Neural cell (in vitro differentiated cells): ENCODE measurements at places on chromosomes 13 and 19. TPM values are rescaled to one million over a fixed set of nuclear protein-coding genes. Genes with fewer than 3 reads are reported as not detected.

The PSG5 gene
- polyA plus RNA-seq = not detected in 2 replicates

The IZUMO2 gene
- polyA plus RNA-seq = not detected in 2 replicates

The C19orf85 gene
- polyA plus RNA-seq = 0.19 and 3.0 TPM in 2 replicates

The KCNC3 gene
- 0.97 and 1.1 TPM in 2 replicates for polyA plus RNA-seq

The TMIGD2 gene
- not detected in 2 replicates for polyA plus RNA-seq

The SLC25A42 gene
- polyA plus RNA-seq = 22.7 and 25.3 TPM in 2 replicates

The RAB3A gene
- polyA plus RNA-seq = 32.3 and 49.4 TPM in 2 replicates

The ZFP14 gene
- 16.1 and 16.4 TPM in 2 replicates for polyA plus RNA-seq

The STAP2 gene
- 0.16 and 0.62 TPM in 2 replicates for polyA plus RNA-seq

The PLK5 gene
- 3.6 and 7.1 TPM in 2 replicates for polyA plus RNA-seq

The FGF21 gene
- not detected in 2 replicates for polyA plus RNA-seq

The RXFP2 gene
- not detected in 2 replicates for polyA plus RNA-seq

The F10 gene
- not detected in 2 replicates for polyA plus RNA-seq
